Activated naive CD8-positive, alpha-beta T cell treated with anti-CD3 and anti-CD28 coated beads for 36 hours (primary cell): ENCODE measurements at places on chromosomes 5 and 9. TPM values are rescaled to one million over a fixed set of nuclear protein-coding genes. Genes with fewer than 3 reads are reported as not detected.

GRCh38 chr5:88663793-88664216, 219.2 kb downstream of the MEF2C start:
- peaks cover 95% of the 10 kb centered on the region for H3K27me3 ChIP-seq
- H3K36me3 ChIP-seq, result peaks cover 6% of the 10 kb centered on the region
- H3K27ac ChIP-seq, result no peak overlapping the region

The SSBP2 gene
- 8.9 TPM for total RNA-seq

DNA sequence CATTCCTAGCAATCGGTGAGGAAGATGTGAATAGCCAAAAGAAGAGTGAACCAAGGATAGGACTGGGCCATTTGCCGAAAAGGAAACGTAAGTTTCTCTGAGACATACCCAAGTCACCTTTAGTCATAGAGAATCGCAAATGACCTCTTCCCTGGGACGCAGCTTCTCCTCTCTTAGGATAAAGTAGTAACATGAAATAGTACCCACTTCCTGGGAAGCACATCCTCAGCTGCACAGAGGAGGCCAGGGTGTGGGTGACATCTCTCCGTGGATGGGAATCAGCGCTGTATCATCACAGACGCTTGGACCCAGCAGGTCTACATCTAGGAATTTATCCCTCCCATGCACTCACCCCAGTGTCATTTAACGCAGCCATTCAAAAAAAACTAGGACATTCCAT, 120.9 kb upstream of the PHYKPL start:
- no peaks in the 10 kb centered on the region for H3K36me3 ChIP-seq
- no peaks in the 10 kb centered on the region for H3K4me1 ChIP-seq
- DNase-seq, result no peak
- peaks cover 20% of the 10 kb centered on the region for H3K27me3 ChIP-seq

DNA sequence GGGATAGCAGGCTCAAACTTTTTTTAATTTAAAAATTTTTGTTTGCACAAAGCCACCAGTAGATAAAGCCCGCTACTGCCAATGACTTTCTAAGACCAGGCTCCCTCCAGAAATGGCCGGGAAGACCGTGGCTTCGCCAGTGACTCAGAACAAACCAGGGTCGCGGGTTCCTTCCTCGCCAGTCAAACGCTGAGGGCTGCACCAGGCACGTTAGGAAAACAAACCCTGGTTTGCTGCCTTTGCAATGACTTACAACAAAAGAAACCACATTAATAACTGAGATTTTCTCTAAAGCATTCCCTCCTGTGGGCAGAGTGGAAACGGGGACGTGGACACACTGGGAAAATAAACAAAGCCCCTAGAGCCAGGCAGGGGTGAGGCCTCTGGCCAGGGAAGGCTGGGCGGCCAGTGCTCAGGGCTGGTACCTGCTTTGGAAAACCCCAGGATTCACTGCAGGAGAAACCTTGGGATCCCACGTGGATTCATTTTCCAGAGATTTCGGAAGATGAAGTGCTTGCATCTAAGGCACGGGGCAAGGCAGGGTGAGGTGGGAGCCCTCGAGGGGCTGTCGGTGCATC, 3.8 kb downstream of the PRRX2 start:
- H3K27me3 ChIP-seq, result peaks cover 34% of the 10 kb centered on the region
- no peak overlapping the region for H3K27ac ChIP-seq
- no peak overlapping the region for H3K4me3 ChIP-seq
- H3K36me3 ChIP-seq, result no peaks in the 10 kb centered on the region
- DNase-seq, result no peak

The MYO10 gene
- 0.30 TPM for total RNA-seq
